Peyer's patch (tissue), 4 donors: ENCODE measurements at places on chromosomes 11 and 22. TPM values are rescaled to one million over a fixed set of nuclear protein-coding genes. Genes with fewer than 3 reads are reported as not detected.

Gene CYP2D6
- 85.1 TPM for total RNA-seq

- no peak for DNase-seq
Observed at GRCh38 chr22:43114958-43115357, 4.4 kb downstream of the BIK start.

GRCh38 chr22:44270556-44270880 is 42.2 kb downstream of the SHISAL1 start:
- no peak for DNase-seq

Gene C11orf52
- 9.7 TPM for total RNA-seq

DNA sequence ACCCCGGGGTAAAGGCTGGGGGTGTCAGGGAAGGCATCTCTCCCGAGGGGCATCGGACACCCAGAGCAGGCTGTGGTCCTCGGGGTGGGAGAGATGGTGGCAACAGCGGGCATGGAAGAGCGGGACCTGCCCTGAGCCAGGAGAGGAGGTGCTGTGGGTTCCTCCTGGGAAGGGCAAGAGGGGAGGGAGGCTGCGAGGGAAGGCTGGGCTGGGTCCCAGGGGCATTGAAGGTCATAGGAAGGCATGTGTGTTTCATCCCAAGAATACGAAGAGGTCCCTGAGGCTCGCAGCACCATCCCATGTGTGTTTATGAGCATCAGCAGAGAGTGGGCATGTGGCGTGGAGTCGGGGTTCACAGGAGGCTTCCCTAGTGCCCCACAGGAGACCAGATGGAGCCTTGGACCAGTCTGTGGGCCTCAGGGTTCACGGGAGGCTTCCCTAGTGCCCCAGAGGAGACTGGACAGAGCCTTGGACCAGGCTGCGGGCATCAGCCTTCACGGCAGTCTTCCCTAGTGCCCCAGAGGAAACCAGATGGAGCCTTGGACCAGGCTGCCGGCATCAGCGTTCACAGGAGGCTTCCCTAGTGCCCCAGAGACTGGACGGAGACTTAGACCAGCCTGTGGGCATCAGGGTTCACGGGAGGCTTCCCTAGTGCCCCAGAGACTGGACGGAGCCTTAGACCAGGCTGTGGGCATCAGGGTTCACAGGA is 420.6 kb downstream of the BRD1 start:
- no peak for DNase-seq

Gene MMP10
- not detected for total RNA-seq

Gene CDC42BPG
- 78.6 TPM for total RNA-seq

- DNase-seq, result no peak
Observed at GRCh38 chr11:39817241-39817640, 1642.2 kb downstream of the LRRC4C start.

DNA sequence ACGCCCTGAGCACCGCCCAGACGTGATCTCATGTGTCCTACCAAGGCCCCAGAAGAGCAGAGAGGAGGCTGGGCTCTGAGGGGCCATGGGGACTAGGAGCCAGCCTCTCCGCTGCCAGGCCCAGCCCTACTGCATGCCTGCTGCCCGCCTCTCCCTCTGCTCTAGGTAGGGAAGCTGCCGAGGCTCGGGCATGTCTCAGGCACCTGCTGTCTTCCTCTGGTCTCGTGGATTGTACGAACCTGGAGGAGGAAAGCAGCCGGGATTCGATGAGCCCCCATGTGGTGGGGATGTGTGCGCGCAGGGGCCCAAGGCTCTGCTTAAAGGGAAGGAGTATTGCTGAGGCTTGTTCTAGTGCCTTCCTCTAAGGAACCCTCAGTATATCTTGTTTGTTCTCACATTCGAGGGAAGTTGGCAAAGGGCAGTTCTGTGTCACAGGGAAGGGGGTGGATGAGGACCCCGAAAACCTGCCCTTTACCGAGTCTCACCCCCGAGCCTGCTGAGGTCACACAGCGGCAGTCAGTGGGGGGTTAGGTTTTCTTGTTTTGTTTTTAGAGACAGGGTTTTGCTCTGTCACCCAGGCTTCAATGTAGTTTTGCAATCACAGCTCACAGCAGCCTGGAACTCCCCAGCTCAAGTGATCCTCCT is 21.2 kb downstream of the DAGLA start:
- no peak for DNase-seq
